ENCODE measurements at places on chromosomes 3 and 15.

GRCh38 chr15:95857758-95858157, 472.7 kb upstream of the NR2F2 start:
- DNase-seq: no peak

DNA sequence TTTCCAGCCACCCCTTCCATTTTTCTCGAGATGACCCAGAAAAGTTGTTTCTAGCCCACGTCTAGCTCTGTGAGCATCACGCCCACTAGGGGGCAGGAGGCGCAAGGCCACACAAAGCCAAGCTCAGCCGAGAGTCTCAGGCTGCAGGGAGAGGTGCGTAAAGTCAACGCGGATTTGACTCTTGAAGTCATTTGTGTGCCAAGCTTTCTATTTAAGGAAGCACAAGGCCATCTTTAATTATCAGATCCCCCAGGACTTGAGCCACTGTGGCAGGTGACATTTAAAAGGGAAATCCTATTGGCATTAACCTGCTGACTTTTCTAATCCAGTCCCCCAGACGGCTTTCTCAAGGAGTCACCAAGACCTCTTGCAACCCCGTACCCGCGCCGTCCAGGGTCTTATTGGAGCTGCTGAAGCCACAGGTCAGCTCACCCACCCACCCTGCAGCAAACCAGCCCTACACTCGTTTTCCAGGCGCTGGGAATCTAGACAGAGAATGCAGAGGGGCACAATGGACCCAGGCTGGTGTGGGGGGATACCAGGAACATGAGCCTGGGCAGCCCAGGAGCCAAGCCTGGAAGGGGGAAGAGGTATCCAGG, 62.1 kb downstream of the CAPN7 start:
- peak; percentile 93 for DNase-seq

GRCh38 chr3:197420115-197420514, 121.7 kb upstream of the DLG1 start:
- DNase-seq: peak; percentile 3

- no peak for DNase-seq
Measured at GRCh38 chr3:177629276-177629675, 432.0 kb upstream of the TBL1XR1 start.

DNA sequence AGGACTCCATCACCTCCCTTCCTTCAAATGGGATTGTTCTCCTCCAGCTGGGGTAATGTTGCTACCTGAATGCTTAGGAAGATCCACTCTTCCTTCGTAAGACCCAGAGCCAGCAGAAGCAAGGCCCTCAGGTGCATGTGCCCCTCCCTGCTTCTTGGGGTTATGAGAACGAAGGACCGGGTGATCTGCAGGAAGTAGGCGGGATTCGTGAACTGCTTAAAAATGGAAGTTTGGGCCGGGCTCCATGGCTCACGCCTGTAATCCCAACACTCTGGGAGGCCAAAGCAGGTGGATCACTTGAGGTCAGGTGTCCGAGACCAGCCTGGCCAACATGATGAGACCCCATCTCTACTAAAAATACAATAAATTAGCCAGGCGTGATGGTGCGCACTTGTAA, 8.0 kb downstream of the TLR9 start:
- no peak for DNase-seq

GRCh38 chr3:180747805-180748361, 68.6 kb upstream of the CCDC39 start:
- DNase-seq: no peak

DNA sequence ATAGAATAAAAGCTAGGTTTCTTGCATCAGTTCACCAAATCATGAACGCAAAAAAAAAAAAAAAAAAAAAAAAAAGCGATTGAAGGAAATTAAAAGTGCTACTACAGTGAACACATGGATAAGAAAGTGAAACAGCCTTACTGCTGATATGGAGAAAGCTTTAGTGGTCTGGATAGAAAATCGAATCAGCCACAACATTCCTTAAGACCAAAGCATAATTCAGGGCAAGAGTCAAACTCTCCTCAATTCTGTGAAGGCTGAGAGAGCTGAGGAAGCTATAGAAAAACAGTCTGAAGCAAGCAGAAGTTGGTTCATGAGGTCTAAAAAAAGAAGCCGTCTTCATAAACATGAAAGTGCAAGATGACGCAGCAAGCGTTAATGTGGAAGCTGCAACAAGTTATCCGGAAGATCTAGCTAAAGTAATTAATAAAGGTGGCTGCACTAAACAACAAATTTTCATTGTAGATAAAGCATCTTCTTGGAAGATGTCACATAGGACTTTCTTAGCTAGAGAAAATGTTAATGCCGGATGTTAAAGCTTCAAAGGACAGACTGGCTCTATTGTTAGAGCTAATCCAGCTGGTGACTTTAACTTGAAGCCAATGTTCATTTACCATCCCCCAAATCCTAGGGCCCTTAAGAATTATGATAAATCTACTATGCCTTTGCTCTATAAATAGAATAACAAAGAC, 19.2 kb downstream of the P3H2 start:
- DNase-seq: no peak

DNA sequence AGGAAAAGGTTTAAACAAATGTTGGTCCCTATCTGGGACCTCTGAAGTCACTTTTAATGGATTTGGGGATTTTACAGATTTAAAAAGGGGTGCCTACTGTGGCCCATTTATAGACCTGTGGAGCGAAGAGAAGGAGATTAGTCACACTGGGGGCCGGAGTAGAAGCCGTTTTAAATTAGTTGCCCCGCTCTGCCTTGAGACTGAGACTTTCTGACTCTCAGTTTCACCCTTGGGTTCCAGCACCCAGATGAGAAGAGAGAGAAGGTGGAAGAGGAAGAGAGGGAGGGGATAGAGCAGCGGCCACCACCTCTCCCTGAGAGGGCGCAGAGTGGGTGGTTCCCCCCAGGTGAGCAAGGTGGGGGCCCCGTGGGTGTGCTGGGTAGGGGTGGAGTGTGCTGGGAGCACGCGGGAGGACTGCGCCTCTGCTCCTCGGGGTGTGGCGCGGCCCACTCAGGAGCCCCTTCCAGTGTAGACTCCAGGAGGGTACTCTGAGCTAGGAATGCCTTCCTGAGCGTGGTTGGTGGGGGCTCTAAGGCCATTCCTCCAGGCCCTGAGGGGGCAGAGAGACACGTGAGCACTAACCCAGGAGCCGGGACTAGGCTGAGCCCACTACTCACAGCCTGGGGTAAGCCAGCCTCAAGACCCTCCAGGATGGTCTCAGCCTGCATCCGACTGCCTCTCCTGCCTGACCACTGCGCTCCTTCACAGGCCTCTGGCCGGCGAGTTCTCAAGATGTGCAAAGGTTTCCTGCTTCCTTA, 32.6 kb upstream of the RAB6B start:
- no peak for DNase-seq

DNA sequence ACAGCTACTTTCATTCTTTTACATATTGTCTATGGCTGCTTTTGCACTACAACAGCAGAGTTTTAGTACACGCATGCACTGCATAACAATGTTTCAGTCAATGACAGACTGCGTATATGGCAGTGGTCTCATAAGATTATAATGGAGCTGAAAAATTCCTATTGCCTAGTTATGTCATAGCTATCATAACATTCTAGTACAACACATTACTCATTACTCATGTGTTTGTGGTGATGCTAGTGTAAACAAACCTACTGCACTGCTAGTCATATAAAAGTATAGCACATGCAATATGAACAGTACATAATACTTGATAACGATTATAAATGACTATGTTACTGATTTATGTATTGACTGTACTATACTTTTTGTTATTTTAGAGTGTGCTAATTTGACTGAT, 47.9 kb downstream of the QTRT2 start:
- peak; percentile 22 for DNase-seq

- DNase-seq: no peak
Measured at GRCh38 chr15:60544581-60545264, 65.8 kb upstream of the ICE2 start.

DNA sequence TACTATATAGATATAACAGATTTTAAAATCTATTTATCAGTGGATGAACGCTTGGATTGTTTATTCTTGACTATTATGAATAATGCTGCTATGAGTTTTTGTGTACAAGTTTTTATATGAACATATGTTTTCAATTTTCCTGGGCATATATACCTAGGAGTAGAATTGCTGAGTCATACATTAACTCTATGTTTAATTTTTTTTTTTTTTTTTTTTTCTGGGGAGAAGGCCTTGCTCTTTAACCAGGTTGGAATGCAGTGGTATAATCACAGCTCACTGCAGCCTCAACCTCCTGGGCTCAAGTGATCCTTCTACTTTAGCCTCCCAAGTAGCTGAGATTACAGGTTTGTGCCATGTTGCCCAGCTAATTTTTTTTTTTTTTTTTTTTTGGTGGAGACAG, 9.1 kb downstream of the CIDEC start:
- DNase-seq: peak; percentile 82

GRCh38 chr15:101193120-101193644, 58.7 kb downstream of the CHSY1 start:
- no peak for DNase-seq

GRCh38 chr3:122395582-122395981, 11.6 kb downstream of the FAM162A start:
- DNase-seq: no peak

GRCh38 chr15:89243046-89243690, 611 bp upstream of the FANCI start:
- peak; percentile 61 for DNase-seq

DNA sequence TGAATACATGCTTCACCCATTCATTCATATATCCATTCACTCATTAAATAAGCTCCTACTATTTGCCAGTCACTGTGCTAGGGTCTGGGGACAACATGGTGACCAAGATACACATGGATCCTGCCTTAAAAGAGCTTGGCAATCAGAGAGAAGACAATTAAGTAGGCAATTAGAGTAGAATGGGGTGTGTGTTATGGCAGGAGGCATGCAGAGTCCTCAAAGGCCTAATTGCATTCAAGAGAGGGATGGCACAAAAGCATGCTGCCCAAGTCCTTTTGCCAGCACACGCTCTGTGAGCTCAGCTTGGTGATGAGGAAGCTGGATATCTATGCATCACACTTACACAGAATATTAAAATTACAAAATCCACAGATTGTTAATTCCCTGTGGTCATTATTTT, 2.8 kb upstream of the PRICKLE2 start:
- DNase-seq: no peak

GRCh38 chr3:19384868-19385267, 236.6 kb downstream of the KCNH8 start:
- DNase-seq: no peak

- DNase-seq: no peak
Measured at GRCh38 chr3:139252719-139253118, 91.1 kb upstream of the MRPS22 start.

- no peak for DNase-seq
Measured at GRCh38 chr15:86235667-86236066, 156.0 kb downstream of the AGBL1 start.

- no peak for DNase-seq
Measured at GRCh38 chr3:134803652-134804051, 8.6 kb downstream of the EPHB1 start.

DNA sequence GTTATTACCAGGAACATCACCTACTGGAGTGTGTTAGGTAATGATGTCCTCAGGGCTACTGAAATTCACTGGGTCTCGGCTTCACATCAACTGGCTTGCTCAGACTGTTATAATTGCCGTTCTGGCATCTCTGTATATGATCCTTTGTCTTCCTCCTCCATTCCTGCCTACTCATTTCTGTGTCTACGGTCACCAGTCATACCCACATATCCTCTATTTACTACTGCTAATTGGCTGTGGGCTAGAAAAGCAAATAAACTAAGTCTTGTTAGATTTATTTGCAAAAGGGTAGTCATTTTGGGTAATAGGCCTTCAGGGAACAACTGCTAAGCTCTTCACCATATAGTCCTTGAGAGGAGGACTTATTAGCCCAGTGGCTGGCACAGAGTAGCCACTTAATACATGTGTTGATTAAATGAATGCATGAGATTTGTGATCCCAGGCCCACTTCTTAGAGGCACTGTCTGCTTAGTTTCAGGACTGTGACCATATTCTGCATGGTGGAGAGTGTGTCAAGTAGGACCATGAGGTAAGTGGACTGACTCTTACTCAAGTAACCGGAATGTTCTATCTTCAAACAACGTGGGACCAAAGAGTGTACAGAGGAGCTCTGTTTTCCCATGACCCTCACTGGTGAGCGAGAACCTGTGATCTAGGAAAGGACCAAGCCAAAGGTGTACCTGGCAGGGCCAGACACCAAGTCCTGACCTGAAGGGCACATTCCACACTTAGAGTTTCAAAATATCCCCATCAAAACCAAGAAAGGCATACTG, 13.2 kb downstream of the ZDHHC3 start:
- DNase-seq: no peak

GRCh38 chr3:5376761-5377160, 189.3 kb downstream of the EDEM1 start:
- no peak for DNase-seq

DNA sequence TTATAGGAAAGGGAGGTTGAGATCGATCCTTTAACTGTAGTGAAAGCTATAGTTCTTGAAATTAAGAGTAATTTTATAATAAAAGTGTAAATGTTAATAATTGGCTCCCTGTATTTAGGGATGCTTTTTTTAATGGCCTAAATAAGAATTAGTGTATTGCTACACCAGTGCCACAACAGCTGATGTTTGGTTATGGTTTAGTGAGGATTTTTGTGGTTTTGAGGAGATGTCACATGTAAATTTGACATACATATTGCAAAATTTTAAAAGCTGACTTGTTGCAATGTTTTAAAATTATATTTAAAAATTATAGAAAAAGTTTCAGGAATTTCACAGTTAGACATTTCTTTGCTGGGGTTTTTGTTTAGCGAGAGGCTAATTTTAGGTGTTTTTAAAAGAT, 3.9 kb downstream of the TSC22D2 start:
- DNase-seq: peak; percentile 75

- peak; percentile 63 for DNase-seq
Measured at GRCh38 chr3:194561306-194561974, 71.8 kb downstream of the TMEM44 start.

- DNase-seq: peak; percentile 98
Measured at GRCh38 chr3:194135806-194136518, at the start of gene HES1. Gene HES1, plus strand, starts transcription at chr3:194136148. Its CDS starts 233 bp downstream, at chr3:194136381.

DNA sequence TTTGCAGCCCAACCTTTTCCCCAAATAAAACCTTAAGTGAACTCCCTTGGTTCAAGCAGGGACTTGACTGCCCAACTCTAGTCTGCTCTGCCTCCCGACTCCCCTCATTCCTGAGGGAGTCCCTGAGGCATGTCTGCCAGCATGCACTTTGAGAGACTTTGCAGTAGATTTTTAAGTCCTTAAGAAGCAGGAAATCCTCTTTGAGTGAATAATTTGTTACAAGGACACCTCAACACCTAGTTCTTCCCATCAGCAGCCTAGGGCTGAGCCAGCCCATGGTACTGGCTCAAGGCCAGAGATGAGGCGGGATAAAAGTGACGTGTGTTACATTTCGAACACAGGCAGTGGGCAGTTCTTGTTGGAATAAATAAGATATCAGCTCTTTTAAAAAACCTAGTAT, 204.3 kb upstream of the SLC2A2 start:
- DNase-seq: no peak

GRCh38 chr3:66394019-66394752, 106.6 kb downstream of the LRIG1 start:
- DNase-seq: no peak

GRCh38 chr15:41347236-41347635, 14.6 kb downstream of the NUSAP1 start:
- no peak for DNase-seq

GRCh38 chr3:32457971-32458471, 44.6 kb downstream of the CMTM6 start:
- no peak for DNase-seq

GRCh38 chr15:68311859-68312557, 34.5 kb downstream of the FEM1B start:
- no peak for DNase-seq

GRCh38 chr3:30945291-30945690, 50.8 kb upstream of the GADL1 start:
- no peak for DNase-seq

- DNase-seq: no peak
Measured at GRCh38 chr15:35496585-35496984, 49.4 kb downstream of the DPH6 start.

All from adipocyte (in vitro differentiated cells).